Fibroblast of skin of left quadriceps (primary cell): ENCODE measurements at places on chromosomes 3 and 15.

DNA sequence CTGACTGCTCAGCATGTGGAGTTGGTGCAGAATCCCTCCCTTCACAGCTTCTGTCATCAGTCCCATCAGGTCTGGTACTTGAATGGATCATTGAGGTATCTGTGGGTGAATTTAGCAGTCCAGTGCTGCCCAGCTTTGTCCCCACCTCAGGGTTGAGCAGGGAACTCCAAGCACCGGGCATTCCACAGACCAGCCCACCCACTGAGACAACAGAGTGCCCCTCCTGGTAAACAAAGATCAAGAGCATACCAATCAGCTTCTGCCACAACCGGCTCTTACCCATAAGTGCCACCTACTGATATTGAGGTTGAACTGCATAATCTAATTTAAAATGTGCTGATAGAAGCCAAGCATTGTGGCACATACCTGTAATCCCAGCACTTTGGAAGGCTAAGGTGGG is 57.1 kb upstream of the FXR1 start:
- no peak for DNase-seq

GRCh38 chr3:108396336-108396735 is 100.0 kb downstream of the HHLA2 start:
- DNase-seq: no peak

GRCh38 chr3:29385046-29385830 is 104.4 kb downstream of the RBMS3 start:
- DNase-seq: peak; percentile 25

DNA sequence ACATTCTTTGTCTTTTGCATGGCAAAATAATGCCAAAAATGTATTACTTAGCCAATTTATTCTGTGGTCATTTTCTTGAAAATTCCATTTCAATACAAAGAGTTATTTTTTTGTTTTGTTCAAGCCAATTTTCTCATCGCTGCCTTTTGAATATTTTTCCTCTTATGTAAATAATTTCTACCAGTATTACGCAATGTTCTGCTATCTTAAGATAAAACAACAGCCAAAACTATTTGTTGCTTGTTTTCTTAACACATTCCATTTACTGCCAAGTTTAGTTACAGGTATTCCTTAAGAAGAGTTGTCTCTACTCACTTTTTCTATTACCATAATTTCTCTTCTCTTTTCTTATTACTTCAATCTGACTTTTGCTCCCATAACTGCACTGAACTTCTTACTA is 163.1 kb downstream of the ROBO1 start:
- no peak for DNase-seq

GRCh38 chr15:24880663-24881062 is 74.1 kb upstream of the SNRPN start:
- DNase-seq: no peak

DNA sequence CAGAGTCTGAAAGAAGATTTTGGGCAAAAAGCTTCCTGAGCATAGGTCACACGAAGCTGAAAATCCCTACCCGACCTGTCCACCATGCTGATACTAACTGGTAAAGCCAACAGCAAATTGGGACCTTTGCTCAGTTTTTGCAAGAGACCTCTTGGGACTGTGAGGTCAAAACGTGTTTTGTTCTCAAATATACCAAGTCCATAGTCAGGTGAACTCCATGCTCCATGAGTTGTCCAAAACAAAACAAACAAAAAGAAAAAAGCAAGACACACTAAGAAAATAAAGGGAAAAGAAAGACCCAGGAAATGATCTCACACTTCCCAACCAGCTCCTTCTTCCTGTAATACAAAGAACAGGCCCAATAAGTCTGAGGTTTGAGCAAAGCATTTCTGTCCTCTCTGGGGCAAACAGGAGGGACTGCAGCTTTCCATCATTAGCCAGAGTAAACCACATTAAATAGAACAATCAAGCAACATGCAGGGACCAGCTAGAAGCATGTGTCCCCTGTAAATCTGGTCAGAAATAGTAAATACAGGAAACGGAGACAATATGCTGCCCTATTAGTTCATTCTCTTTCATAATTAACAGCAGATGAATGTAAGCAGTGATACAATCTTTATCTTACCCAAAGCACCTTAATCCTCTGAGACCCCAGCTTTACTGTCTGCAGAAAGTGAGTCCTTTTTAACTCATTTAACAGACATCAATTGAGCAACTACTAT is 125.0 kb upstream of the LIPC start:
- no peak for DNase-seq

DNA sequence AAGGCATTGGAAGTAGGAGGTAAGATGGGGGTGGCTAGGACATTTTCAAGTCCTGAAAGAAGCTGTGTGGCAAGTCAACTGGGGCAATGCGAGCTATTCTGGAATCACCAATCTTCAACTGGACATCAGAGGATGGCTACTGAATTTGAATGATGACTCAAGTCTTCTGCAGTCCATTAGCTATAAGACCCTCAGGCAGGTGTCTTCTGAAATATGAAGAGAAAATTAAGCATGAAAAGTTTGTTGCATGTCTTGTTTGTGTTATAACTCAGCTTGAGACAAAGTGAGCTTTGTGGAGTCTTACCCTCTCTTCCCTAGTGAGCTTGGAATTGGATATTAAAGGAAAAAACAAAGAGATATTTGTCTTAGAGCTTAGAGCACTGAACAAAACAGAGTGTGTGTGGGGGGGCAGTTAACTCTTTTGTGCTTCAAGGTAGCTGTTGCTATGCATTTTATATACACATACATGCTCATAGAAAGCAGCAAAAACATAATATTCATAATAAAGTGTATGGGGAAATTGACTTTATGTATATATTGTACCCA is 979.1 kb downstream of the MCTP2 start:
- DNase-seq: no peak

- no peak for DNase-seq
These were observed 172.1 kb upstream of the MITF start for GRCh38 chr3:69567023-69567709.

GRCh38 chr3:29940759-29941323 is 660.0 kb downstream of the RBMS3 start:
- DNase-seq: no peak

- no peak for DNase-seq
These were observed 12.6 kb downstream of the SLC12A6 start for GRCh38 chr15:34324933-34325332.

DNA sequence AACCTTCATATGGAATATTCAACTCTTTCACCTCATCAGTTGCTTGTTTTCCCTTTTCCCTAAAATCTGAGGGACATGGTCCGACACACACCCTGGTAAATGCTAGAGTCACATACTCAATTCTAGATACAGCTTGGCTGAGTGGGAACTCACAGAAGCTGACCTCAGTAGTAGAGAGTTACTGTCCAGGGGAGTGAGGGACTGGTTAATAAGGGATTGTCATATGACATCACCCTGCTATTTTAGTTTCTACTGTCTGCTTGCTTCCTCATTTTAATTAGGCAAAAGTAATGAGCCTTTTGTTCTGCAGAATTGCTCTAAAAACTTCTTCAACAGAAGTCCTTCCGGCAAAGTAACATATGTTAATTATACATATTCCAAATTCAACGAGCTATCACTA is 244.5 kb downstream of the ZIC4 start:
- no peak for DNase-seq

- DNase-seq: no peak
These were observed 30.0 kb upstream of the RFX7 start for GRCh38 chr15:56273724-56274123.

- no peak for DNase-seq
These were observed 171.0 kb downstream of the NSMCE3 start for GRCh38 chr15:29098652-29099051.

DNA sequence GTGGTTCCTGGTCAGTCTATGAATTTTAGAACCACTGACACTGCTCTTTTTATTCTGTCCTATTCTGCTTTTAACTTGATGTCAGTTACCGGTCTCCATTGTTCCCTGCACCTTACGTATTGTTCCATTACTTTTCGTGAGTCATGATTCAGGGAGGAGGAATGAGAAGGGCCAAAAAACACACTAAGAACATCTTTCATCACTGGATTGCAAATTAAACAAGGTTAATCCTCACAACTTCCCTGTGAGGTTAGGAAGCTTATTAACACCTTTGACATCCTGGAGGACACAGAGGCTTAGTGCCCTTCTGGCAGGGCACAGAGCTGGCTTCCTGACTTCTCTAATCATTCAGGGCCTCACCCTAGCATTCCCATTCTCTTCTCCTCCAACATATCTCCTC is 227.6 kb upstream of the SATB1 start:
- DNase-seq: no peak

- DNase-seq: no peak
These were observed 10.5 kb downstream of the SEMA4B start for GRCh38 chr15:90211440-90212143.

DNA sequence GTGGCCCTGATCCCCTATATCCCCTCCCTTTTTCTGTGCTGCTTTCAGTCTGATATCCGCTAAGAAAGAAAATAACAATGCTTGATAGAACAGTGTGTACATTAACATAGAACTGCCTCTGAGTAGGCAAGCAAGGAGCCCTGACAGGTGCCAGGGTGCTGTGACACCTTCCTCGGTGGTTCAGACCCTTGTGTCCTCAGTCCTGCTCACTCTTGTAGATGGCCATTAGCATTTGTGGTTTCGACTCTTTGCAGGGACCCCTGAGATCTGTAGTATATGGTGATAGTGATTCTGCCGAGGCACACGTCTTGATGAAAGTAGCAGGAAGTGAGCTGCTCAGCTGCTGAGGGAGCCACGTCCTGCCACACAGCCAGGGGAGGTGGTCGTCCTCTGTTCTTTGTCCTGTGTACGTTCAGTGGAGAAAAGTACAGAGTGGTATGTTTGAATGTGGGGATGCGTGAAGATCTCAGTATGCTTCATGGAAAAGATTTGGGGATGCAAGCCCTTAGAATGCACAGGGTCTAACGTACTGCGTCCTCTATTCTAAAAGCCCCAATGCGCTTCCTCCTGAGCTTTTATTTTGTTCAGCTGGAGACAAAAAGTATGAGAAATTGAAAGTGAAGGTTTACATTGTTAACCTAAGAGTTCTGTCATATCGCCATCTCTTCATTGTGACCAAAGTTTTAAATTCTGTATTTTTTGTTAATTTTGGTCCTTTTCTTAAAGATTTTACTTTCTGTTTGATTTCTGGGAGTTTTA is 35.4 kb downstream of the PXYLP1 start:
- DNase-seq: no peak

GRCh38 chr15:32020156-32020555 is 10.2 kb upstream of the CHRNA7 start:
- no peak for DNase-seq

GRCh38 chr3:89052386-89052785 is 55.0 kb upstream of the EPHA3 start:
- DNase-seq: no peak

DNA sequence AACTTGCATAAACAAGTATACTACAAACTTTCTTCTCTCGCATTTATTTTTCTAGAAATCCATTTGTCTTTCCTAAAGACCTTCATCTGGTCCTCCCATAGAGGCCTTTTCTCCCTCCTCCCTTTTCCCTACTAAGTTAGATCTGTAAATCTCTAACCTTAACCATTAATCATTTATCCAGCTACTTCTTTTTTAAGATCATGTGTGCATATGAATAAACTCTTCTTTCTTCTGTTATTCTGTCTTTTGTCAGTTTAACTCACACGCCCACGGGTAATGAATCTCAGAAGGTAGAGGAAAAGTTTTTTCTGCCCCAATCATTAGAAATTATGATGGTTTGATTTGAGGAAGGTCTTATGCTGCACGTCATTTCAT is 48.7 kb upstream of the FHIT start:
- DNase-seq: no peak

GRCh38 chr3:113717818-113718217 is 21.4 kb upstream of the USF3 start:
- DNase-seq: no peak
